Inflammatory macrophage treated with lipopolysaccharide for 1 hour (primary cell): ENCODE measurements at places on chromosomes 7 and 10.

GRCh38 chr10:100882671-100883311 is 30.0 kb upstream of the SLF2 start:
- DNase-seq: no peak

DNA sequence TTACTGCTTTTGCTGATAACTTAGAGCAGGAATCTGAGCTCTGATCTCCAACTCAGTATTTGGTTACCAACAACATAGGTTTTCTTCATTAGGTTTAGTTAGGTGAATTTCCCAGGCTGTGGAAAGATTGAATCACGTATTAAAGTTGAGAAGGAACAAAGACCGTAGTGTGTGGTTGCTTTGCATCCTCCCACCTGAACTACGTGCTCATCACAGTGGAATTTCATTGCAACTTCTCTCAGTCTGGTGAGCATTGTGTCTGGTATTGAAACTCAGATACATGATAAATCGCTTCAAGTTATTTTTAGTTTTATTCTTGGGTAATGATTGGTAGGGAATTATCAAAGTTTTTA is 139.4 kb upstream of the AKR1E2 start:
- no peak for DNase-seq

- DNase-seq: peak; percentile 59
Measured at GRCh38 chr10:103554488-103555324, 61.2 kb downstream of the NEURL1 start.

GRCh38 chr10:66625709-66626590 is 299.9 kb upstream of the LRRTM3 start:
- no peak for DNase-seq

DNA sequence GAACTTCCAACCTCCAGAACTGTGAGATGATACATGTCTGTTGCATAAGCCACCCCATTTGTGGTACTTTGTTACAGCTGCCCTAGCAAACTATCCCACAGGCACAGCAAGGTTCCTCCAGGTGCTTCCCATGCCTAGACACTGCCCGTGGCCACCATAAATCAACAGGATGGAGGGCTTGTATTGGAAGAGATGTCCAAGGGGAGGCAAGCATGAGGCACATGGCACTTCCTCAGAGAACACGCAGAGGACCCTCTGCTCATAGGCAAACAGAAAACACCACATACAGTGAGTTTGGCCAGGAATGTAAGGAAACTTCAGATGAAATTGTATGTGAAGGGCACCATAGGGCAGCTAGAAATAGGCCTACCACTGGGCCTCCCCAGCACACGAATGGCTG is 291.1 kb downstream of the GRID1 start:
- DNase-seq: no peak

DNA sequence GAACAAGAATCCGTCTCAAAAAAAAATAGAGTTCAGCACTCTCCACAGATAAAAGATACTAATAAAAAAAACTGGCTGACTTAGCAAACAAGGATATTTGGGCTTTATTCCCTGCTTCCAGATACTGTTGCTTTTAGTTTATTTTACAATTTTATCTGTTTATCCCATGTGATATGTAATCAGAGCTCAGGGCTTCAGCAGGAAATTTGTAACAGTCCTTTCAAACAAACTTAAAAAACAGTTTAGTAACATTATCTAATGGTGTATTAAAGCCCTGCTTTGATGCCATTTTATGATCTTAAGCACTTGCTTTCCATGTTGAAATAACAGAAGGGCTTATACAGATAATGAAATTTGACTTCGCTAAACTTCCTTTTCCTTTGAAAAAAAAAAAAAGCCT is 28.1 kb downstream of the DCLRE1A start:
- no peak for DNase-seq

GRCh38 chr10:78578929-78579328 is 489.8 kb upstream of the ZMIZ1 start:
- DNase-seq: peak; percentile 85
